Astrocyte of the spinal cord (primary cell): ENCODE measurements at places on chromosomes 2 and 18.

- no peak for DNase-seq
These were observed 11.6 kb downstream of the OXER1 start for GRCh38 chr2:42752314-42752713.

DNA sequence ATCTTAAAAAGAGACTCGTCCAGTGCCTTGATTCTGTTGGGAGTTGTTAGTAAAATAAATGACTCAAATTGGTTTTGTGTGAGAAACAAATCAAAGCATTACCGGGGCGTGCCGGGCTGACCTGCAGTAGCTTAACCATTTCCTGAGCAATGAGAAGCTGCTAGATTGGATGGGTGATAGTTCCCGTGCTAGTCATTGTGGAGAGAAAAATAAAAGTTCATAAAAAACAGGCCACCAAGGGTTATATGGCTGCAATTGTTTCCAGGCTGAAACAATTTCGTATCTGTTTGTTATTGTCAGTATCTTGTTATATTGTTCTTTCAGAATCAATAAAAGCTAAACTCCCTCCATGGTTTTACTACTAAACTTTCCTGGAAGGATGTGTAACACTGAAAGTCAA lies 314.4 kb downstream of the MTX2 start:
- DNase-seq: peak; percentile 62

- DNase-seq: no peak
These were observed 178.0 kb downstream of the DLGAP1 start for GRCh38 chr18:4276953-4277585.

- DNase-seq: no peak
These were observed 799.6 kb downstream of the KCNJ3 start for GRCh38 chr2:155498106-155498505.

DNA sequence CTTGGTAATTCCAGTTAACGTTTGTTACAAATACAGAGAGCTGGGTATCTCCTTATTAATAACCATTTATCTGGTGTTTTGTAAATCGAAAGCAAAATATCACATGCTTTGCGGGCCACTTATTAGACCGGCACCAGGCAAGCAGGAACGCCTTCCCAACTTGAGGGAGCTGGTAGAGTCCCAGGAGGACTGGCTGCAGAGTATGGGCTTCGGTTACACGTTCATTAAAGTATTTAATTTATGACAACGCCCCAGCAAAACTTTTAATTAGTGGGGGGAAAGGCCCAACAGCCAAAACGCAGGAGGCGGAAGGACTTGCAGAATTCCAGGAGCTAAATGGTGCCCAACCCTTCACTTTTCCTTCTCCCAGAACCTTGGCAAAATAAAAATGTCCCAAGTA lies 3.7 kb downstream of the SMAD7 start:
- no peak for DNase-seq

GRCh38 chr18:48338915-48339314 lies 70.3 kb downstream of the ZBTB7C start:
- no peak for DNase-seq

GRCh38 chr2:73243884-73244570 lies 9.9 kb downstream of the CCT7 start:
- DNase-seq: peak; percentile 65

DNA sequence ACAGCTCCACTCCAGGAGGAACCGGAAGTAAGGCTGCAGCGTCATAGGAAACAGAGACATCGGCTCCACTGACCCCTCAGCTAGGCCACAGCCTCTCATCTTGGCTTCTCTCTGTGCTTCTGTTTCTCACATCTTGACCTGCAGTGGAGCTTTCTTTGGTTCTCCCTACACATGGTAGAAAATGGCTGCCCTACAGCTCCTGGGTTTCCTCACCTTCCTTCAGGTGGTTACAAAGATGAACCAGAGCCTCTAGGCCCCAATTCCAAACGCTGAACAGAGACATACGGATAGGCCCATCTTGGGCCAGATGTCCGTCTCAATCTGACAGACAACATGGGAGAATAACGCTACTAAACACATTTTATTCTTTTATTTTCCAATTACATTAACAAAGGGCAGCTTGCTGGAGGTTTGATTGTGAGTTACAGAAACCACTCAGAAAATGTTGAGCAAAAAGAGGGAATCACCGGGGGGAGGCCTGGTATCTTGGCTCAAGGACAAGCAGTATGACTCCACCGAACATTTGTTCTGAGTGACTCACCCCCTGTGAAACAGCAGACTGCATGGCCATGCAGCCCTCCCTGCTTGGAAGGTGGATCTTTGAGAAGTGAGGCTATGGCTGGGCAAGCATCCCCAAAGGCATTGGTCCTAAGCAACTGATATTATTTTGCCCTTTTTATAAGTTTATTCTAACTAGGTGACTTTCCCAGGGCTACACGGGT lies 303.5 kb downstream of the CDCA7 start:
- peak; percentile 95 for DNase-seq
